ENCODE measurements at places on chromosomes 1 and 21. TPM values are rescaled to one million over a fixed set of nuclear protein-coding genes. Genes with fewer than 3 reads are reported as not detected.

The PTGFR gene
- total RNA-seq = not detected

DNA sequence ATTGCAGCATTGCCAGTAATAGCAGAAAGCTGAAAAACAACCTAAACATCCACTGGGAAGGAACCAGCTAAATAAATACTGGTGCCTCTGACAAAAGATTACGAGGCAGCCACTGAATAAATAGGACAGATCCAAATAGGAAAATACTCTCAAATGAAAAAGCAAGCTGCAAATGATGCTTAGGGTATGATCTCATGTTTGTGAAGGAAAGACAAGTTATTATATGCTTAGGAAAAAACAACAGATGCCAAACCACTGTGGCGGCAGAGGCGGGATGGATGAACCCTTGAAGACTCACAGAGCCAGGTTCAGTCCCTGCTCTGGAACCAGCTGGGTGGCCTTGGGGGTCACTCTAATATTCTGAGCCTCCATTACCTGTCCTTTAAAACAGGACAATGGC lies 41.6 kb downstream of the MATN1 start:
- no peak for DNase-seq

DNA sequence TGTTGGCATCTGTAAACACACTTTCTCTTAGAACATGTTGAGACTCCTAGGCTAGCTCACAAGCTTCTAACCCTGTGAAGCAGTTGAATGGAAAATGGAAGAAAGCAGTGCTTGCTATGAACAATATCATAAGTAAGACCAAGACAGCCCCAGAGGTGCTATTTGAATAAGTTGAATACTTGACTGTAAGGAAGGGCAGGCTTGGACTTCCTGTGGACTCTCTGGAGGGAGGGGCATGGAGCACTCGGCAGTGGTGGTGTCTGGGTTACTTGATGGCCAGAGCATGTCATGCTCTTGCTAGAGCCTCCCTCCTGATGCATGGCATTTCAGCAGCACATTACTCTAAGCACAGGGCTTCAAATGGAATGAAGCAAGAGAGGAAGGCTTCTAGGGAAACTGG lies 60.0 kb downstream of the MRPS6 start:
- no peak for DNase-seq

DNA sequence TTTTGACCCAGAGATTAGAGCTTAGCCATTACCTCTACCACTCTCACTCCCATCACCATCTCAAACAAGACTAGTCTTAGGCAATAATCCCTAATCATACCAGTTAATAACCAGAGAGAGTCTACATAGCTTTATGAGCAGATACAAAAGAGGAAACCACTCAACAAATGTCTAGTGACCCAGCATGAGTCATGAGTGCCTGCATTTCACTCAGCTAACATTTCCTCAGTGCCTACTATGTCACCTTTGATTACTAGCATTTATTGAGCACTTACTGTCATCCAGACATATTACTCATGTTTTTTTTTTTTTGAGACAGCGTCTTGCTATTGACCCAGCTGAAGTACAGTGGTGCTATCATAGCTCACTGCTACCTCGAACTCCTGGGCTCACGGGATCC lies 35.9 kb upstream of the GALNT2 start:
- DNase-seq = no peak

GRCh38 chr21:45037986-45038385 lies 36.4 kb upstream of the ADARB1 start:
- DNase-seq = no peak

- no peak for DNase-seq
These were observed 9.9 kb downstream of the IBA57 start for GRCh38 chr1:228175316-228176023.

The CRP gene
- total RNA-seq = not detected

Measured in activated naive CD8-positive, alpha-beta T cell treated with anti-CD3 and anti-CD28 coated beads, Interleukin-2, amount 10 ng/mL, durations not matched to agents 7 days and 5 days (primary cell).